ENCODE measurements at places on chromosomes 7 and 10. TPM values are rescaled to one million over a fixed set of nuclear protein-coding genes. Genes with fewer than 3 reads are reported as not detected.

Gene PKD1L1
- total RNA-seq: 0.31 TPM

Gene GPNMB
- total RNA-seq: 0.91 TPM

Gene CRYGN
- not detected for total RNA-seq

Gene TMEM270
- total RNA-seq: not detected

Gene UCN3
- not detected for total RNA-seq

DNA sequence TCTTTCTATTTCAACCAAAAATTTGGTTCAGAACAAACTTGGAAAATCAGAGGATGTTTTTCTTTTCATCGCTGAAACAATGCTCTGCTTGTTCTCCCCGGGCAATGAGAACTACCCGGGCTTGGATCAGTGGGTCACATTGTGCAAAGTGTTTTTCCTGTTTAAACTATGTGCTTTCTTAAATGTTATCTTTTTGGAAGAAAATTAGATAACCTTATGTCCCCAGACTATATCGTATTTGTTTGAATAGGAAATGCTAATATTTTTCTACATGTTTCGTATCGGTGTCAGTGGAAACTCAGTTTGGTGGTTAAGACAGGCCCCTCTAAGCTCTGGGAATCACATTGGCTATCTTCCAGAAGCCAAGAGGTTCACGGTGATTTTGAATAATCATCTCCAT is 319.5 kb upstream of the NFE2L3 start:
- H3K4me3 ChIP-seq: no peak overlapping the region
- no peaks in the 10 kb centered on the region for H3K4me1 ChIP-seq
- DNase-seq: no peak
- no peaks in the 10 kb centered on the region for H3K36me3 ChIP-seq
- H3K27ac ChIP-seq: no peak overlapping the region

DNA sequence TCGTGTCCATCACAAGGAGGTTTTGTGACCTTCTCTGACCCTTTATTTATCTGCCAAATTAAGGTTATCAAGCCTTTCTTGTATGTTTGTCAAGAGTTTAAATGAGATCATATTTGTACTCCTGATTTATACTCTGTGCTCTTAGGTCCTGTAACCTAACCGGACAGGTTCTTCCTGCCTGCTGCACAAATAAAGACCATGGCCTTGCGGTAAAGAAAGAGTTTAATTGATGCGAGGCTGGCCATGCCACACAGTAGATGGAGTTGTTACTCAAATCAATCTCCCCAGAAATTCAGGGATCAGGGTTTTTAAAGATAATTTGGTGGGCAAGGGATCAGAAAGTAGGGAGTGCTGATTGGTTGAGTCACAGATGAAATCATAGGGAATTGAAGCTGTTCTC is 79.5 kb upstream of the LRGUK start:
- DNase-seq: no peak
- no peaks in the 10 kb centered on the region for H3K27me3 ChIP-seq
- no peak overlapping the region for H3K27ac ChIP-seq
- no peaks in the 10 kb centered on the region for H3K36me3 ChIP-seq
- no peaks in the 10 kb centered on the region for H3K4me1 ChIP-seq

DNA sequence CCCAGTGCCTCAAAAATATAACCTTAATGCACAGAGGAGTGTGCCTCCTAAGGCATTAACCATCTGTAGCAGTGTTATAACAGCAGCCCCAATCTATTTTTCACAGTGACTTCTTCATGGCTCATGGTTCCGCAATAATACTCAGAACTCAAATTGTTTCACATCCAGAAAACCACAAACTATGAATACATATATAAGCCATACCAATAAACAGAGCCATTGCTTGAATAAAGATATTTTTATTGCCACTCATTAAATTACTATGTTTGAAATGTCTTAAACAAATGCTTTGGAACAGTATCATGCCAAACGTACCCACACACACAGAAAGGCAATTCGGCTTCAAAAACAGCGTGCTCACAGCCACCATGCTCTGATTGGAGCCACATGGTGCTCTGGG is 629.3 kb upstream of the NRP1 start:
- H3K4me3 ChIP-seq: no peak overlapping the region
- no peak for DNase-seq
- no peaks in the 10 kb centered on the region for H3K36me3 ChIP-seq
- peaks cover 2% of the 10 kb centered on the region for H3K27me3 ChIP-seq

- H3K36me3 ChIP-seq: no peaks in the 10 kb centered on the region
- H3K4me3 ChIP-seq: no peak overlapping the region
- no peaks in the 10 kb centered on the region for H3K4me1 ChIP-seq
These were observed 59.8 kb upstream of the OPN4 start for GRCh38 chr10:86594535-86594934.

DNA sequence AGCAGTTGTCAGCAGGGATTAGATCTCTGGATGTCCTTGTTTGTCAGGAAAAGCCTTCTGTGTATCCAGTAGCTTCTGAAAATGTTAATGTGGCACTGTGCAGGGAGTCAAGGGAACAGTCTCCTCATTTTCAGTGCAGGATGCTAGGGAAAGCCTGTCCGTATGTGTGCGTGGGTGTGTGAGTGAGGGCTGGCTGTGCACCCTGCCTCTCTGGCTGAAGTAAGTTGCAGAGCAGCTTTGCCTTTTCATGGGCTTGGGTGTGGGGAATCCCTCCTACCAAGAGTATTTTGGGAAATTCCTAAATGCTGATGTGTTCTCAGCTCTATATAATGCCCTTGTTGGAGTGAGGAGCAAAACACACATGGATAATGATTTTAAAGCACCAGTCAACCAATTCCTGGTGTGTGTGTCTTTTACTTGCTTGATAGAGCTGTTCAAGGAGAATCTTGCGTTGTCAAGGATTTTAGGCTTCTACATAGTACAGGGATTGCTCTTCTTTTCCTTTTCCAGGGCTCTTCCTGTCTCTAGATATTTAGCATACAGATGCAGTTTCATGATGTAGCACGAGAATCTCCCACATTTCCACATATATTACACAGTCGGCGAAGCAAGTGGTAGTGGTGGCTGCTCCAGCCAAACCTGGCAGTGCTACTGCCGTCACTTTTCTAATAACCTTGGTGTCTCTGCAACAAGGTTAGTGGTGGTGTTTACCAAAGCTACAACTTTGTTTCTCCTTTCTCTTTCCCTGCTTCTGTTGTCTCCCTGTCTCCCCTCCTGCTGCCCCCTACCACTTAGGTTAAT is 92.8 kb downstream of the MCU start:
- no peak overlapping the region for H3K4me3 ChIP-seq
- DNase-seq: peak; percentile 91
- no peaks in the 10 kb centered on the region for H3K36me3 ChIP-seq
- no peak overlapping the region for H3K27ac ChIP-seq
- no peaks in the 10 kb centered on the region for H3K27me3 ChIP-seq

DNA sequence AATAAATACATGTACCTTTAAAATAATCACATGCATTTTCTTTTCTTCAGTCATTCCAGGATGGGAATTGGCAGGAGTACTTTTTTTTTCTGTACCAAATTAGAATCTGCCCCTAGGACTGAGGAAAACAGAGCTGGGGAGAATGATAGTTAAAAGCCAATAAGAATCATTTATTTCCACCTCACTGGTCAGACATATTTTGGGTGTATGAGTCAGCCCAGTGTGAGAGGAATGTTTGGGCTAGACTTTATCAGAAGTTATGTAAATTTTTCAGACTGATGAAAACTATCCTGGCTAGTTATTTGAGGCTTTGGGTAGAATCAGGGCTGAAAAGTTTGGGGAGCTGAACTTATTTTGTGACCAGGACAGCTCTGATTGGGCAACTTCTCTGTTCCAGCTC is 303.1 kb upstream of the NPSR1 start:
- peak overlapping the region; percentile 81 for H3K27ac ChIP-seq
- H3K36me3 ChIP-seq: no peaks in the 10 kb centered on the region
- peaks cover 42% of the 10 kb centered on the region for H3K4me1 ChIP-seq
- DNase-seq: peak; percentile 89
- H3K27me3 ChIP-seq: no peaks in the 10 kb centered on the region

- no peak for DNase-seq
- no peaks in the 10 kb centered on the region for H3K4me1 ChIP-seq
- no peaks in the 10 kb centered on the region for H3K27me3 ChIP-seq
These were observed 117.5 kb upstream of the TMEM168 start for GRCh38 chr7:112907658-112908057.

- H3K4me1 ChIP-seq: no peaks in the 10 kb centered on the region
- H3K27ac ChIP-seq: no peak overlapping the region
- DNase-seq: no peak
- no peaks in the 10 kb centered on the region for H3K36me3 ChIP-seq
- H3K4me3 ChIP-seq: no peak overlapping the region
These were observed 305.9 kb upstream of the RNF32 start for GRCh38 chr7:156334636-156335035.

- peaks cover 36% of the 10 kb centered on the region for H3K4me1 ChIP-seq
- peak; percentile 96 for DNase-seq
- no peaks in the 10 kb centered on the region for H3K27me3 ChIP-seq
- no peaks in the 10 kb centered on the region for H3K36me3 ChIP-seq
These were observed 190.9 kb upstream of the LYZL2 start for GRCh38 chr10:30820261-30820991.

- DNase-seq: peak; percentile 54
- H3K4me1 ChIP-seq: peaks cover 36% of the 10 kb centered on the region
- no peak overlapping the region for H3K4me3 ChIP-seq
- H3K27me3 ChIP-seq: no peaks in the 10 kb centered on the region
These were observed 43.9 kb downstream of the DOCK4 start for GRCh38 chr7:112162142-112162766.

- H3K4me1 ChIP-seq: peaks cover 11% of the 10 kb centered on the region
- no peak overlapping the region for H3K27ac ChIP-seq
- peaks cover 25% of the 10 kb centered on the region for H3K36me3 ChIP-seq
- no peaks in the 10 kb centered on the region for H3K27me3 ChIP-seq
- H3K4me3 ChIP-seq: peak overlapping the region; percentile 100
- DNase-seq: no peak
These were observed 1.3 kb downstream of the SAR1A start for GRCh38 chr10:70169011-70169410.

DNA sequence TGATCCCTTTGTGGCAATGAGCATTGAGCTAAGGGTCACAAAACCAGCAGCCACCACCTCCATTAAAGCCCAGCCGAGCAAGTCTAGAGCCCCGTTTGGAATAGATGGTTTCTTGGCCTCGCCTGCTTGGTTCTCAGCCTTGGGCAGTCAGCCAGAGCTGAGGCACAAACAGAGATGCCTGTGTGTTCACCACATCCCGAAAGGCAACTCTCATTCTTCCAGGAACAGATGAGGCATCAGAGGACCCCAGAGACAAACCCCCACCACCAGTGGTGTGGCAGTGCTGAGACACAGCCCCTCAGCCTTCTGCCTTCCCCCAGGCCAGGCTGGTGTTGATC is 203.3 kb upstream of the ZMIZ1 start:
- peak; percentile 21 for DNase-seq
- H3K4me1 ChIP-seq: no peaks in the 10 kb centered on the region
- no peaks in the 10 kb centered on the region for H3K36me3 ChIP-seq
- H3K27ac ChIP-seq: no peak overlapping the region
- no peak overlapping the region for H3K4me3 ChIP-seq

GRCh38 chr7:16465469-16466361 is at the start of gene SOSTDC1:
TSS of gene SOSTDC1 (minus strand) at chr7:16465738. CDS start at chr7:16465668, 70 bp downstream.
- no peaks in the 10 kb centered on the region for H3K4me1 ChIP-seq
- no peak within 1 kb of the TSS for H3K27ac ChIP-seq
- DNase-seq: peak; percentile 24
- H3K36me3 ChIP-seq: no peaks in the 10 kb centered on the region
- peak within 1 kb of the TSS; percentile 36 for H3K4me3 ChIP-seq

DNA sequence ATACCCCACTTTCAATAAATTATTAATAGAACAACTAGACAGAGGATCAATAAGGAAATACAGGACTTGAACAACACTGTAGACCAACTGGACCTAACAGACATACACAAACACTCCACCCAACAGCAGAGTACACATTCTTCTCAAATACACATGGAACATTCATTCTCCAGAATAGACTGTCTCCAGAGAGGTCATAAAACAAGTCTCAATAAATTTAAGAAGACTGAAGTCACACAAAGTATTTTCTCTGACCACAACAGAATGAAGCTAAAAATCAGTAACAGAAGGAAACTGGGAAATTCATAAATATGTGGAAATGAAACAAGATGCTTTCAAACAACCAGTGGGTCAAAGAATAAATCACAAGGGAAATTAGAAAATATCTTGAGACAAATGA is 119.8 kb downstream of the SMURF1 start:
- H3K36me3 ChIP-seq: peaks cover 17% of the 10 kb centered on the region
- H3K27ac ChIP-seq: no peak overlapping the region
- H3K27me3 ChIP-seq: no peaks in the 10 kb centered on the region
- H3K4me1 ChIP-seq: no peaks in the 10 kb centered on the region
- H3K4me3 ChIP-seq: no peak overlapping the region

- H3K4me1 ChIP-seq: peaks cover 20% of the 10 kb centered on the region
- no peaks in the 10 kb centered on the region for H3K27me3 ChIP-seq
- peak overlapping the region; percentile 15 for H3K4me3 ChIP-seq
- H3K36me3 ChIP-seq: no peaks in the 10 kb centered on the region
- peak overlapping the region; percentile 67 for H3K27ac ChIP-seq
These were observed 315.3 kb downstream of the SNX13 start for GRCh38 chr7:17625043-17625442.

DNA sequence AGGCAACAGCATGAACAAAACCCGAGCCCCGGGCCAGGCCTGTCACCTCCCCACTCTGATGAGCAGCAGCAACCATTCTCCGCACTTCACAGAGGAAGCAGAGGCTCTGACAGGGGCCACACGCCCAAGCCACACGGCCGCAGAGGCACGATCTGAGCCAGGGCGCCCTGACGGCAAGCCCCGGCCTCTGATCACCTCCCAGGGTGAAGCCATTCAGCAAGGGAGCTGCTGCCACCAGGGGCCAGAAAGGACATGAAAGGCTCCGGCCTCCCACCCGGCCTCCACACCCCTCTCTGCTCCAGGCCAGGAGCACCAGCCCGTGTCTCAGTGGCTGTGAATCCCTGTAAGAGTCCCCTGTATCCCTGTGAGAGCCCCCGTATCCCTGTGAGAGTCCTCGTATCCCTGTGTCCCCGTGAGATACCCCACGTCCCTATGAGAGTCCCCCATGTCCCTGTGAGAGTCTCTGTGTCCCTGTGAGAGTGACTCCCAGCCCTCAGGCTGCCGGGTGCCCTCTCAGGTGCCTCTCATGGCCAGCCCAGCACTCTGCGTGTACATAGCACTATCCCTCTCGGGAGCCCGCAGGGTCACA is 187.8 kb downstream of the MAD1L1 start:
- H3K4me1 ChIP-seq: no peaks in the 10 kb centered on the region
- H3K27me3 ChIP-seq: no peaks in the 10 kb centered on the region
- no peak overlapping the region for H3K4me3 ChIP-seq
- H3K36me3 ChIP-seq: no peaks in the 10 kb centered on the region
- DNase-seq: no peak

DNA sequence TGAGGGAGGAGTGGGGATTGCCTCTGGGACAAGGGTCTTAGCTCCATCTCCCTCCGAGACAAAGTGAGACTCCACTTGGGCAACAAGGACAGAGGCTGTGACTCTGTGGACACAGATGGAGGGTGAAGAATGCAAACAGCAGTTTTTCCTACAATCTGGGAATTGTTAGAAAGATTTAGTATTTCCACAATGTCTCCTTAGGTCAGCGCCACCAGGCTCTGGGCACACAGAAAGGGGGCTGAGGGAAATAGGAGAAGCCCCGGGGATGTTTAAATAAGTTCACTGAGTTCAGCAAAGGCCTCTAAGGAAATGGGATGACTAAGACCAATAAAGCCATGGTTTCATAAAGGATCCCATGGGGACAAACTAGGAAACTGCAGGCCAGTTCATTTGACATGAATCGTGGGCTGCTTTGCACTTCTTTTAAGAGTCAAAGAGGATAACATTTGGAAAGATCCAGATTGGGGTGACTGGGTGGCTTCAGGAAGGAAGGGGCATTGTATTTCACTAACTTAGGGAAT is 219.8 kb upstream of the GLI3 start:
- no peak for DNase-seq
- H3K4me1 ChIP-seq: no peaks in the 10 kb centered on the region
- no peak overlapping the region for H3K4me3 ChIP-seq
- H3K27me3 ChIP-seq: no peaks in the 10 kb centered on the region
- no peaks in the 10 kb centered on the region for H3K36me3 ChIP-seq
